ENCODE measurements at places on chromosomes 6 and 20.
A peak's percentile ranks its signal among the peaks of the same experiment; 100 is the strongest.

DNA sequence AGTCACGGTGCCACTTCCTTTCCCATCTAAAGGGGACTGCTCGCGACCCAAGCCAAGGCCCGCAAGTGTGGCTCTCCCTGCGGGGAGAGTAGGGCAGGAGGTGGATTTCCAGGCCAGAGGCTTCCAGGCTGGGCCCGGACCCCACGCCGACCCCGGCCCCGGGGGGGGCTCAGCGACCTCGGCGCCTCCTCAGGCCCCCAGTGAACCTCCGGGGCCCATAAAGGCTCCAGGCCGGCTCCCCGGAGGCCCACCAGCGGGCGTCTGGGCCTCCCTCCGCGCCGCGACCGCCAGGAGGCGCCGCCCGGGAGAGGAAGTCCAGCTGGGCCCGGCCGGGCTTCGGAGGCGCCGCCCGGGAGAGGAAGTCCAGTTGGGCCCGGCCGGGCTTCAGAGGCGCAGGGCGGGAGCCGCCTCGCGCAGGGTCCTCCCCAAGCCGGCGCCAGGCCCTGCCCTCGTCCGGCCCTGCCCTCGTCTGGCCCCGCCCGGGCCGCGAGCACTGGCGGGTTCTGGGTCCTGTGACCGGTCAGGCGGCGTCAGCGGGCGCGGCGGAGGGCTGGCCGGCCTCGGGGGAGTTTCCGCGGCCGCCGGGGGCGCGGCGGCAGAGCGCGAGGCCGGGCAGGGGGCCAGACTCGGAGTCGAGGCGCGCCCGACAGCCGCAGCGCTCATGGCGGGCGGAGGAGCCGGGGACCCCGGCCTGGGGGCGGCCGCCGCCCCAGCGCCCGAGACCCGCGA is at the start of gene RAB32:
Gene RAB32 (plus strand): TSS at position 623 of the 729 bp plus-strand sequence. CDS start 39 bp downstream, at position 662.
- DNase-seq = peak; percentile 46

DNA sequence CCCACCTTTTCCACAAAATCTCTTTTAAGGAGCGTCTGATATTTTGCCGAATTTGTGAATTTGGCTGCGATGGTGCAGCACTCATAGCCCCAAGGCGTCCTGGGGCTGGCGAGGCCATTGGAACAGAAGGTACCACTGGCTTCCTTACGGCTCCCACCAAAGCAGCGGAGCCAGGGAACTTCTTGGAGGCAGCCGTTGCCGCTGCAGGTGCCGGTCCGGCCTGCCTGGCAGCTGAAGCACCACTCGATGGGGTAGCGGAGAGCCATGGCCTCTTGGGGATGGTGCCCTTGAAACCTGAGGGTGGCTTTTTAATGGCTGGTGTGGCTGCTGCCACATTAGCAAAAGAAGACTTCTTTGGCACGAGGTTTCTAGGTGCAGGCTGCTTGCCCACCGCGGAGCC is 29.8 kb downstream of the DIDO1 start:
- DNase-seq = no peak

GRCh38 chr20:58179432-58180099 is 48.9 kb downstream of the ANKRD60 start:
- DNase-seq = peak; percentile 94

GRCh38 chr20:49272654-49273053 is 5.2 kb downstream of the ZNFX1 start:
- no peak for DNase-seq

- DNase-seq = peak; percentile 74
Observed at GRCh38 chr20:35463455-35464300, 8.3 kb downstream of the CEP250 start.

DNA sequence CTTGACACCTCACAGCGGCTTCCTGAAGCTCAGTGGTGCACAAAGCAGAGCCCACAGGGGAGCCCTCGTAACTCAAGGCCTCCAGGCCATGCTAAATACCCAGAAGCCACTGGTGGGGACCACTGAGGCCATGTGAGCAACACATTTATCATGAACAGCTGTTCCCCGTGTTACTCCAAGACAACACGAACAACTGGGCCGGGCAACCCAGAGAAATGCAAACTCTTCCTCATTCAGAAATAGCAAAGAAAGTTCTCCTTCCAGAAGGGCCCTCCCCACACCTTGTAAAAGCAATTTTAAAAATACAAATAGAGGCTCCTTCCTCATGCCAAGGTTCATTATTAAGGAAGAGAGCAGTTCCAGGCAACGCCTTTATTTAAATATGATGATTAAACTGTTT is 36.3 kb upstream of the SLCO4A1 start:
- DNase-seq = no peak

DNA sequence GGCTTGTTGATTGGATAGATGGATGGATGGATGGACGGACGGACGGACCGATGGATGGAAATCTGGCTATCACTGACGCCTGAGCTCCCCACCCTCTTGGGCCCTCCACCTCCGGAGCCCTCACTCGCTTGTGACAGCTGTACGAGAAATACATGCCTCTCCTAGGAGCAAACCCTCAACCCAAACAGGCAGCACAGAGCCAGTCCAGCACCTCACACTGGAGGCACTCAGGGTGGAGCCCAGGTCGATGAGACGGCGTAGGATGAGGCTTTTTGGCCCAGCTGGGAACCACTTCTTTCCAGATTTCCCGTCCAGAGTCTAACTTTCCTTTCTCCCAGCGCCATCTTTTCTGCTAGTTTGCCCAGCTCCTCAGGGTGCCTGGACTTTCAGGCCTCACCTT is 2.7 kb upstream of the LY6G5C start:
- no peak for DNase-seq

- no peak for DNase-seq
Observed at GRCh38 chr20:19253316-19253715, 40.9 kb downstream of the SLC24A3 start.

DNA sequence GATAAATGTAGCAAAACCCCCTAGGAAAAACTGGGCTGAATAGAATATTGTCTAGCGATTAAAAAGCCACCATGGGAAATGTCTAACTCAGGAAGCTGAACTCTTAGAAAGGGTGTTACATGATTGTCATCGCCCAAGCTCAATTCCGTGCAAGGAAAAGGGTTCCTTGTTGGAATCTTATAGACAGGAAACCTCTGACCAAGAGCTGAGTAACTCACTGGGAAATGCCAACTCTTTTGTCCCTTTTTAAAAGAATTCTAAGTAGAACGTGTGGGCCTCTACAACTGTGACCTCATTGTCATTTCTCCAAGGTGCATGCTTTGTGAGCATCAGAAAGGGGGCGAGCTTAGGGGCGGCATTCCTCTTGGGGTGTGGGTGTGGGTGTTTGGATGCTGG is 88.1 kb downstream of the SYNJ2 start:
- no peak for DNase-seq

- DNase-seq = no peak
Observed at GRCh38 chr20:22545045-22545444, 39.3 kb downstream of the FOXA2 start.

DNA sequence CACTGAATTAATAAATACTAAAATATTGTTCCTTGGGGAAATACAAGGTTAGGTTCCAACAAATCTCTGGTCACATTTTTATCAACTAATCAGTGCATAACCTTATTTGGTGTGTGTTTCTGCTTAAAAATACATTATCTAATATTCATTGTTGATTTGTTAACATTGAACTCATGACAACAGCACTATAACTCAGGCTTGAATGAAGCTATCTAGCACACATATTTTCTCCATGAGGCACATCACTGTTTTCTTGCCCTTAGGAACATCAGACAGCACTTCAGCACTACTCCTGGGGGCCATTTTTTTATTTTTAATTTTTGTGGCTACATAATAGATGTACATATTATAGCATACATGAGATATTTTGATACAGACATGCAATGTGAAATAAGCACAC is 277.2 kb upstream of the NT5E start:
- DNase-seq = no peak

GRCh38 chr20:16488616-16489015 is 84.6 kb downstream of the KIF16B start:
- no peak for DNase-seq

GRCh38 chr20:19562426-19562825 is 195.6 kb upstream of the RIN2 start:
- no peak for DNase-seq

GRCh38 chr6:68008445-68008844 is 626.6 kb upstream of the ADGRB3 start:
- no peak for DNase-seq

DNA sequence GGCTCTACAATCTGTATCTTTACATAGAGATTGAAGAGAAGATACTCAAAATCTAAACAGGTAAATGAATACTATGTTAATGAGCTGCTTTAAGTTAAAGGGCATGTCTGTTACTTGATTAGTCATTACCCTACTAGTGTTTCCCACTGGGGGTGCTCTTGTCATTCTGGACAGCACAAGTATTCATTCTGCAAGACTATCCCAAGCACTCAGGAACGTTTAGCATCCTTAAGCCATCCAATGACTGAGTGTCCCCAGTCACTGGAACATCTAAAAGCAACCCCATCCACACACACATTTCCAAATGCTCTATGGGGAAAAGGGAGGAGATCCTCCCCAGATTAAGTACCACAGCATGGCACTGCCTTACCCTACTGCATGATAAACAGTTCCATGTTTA is 25.7 kb downstream of the EZR start:
- DNase-seq = no peak

GRCh38 chr6:1858196-1858595 is 248.5 kb downstream of the FOXC1 start:
- no peak for DNase-seq

DNA sequence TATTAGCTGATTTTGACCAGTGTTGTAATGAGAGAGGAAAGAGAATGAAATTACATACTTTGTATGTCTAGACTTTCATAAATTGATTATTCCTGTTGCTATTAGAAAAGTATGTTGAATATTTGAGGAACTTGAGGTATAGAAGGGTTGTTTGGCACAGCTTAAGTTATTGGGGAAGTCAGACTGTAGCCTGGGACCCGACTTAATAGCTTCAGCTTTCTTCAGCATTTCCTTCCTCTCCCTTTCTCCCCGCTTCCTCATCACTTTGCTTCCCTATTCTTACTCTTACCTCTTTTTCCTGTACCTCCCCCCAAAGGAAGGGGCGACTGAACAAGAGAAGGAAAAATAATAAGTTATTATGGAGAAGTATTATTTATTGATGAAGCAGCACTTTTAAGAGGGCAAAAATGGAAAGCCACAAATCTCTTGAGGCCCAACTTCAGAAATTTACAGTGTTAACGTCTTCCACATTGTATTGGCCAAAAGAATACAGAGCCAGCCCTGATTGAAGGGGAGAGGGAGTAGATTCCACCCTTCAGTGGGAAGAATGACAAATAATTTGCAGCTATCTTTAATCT is 7.4 kb downstream of the SENP6 start:
- DNase-seq = no peak

GRCh38 chr20:10965936-10966470 is 292.2 kb upstream of the JAG1 start:
- DNase-seq = no peak

- no peak for DNase-seq
Observed at GRCh38 chr6:159279790-159280277, 110.6 kb downstream of the FNDC1 start.

GRCh38 chr20:48211238-48211637 is 426.0 kb upstream of the SULF2 start:
- no peak for DNase-seq

GRCh38 chr6:121302882-121303281 is 31.4 kb downstream of the TBC1D32 start:
- no peak for DNase-seq

DNA sequence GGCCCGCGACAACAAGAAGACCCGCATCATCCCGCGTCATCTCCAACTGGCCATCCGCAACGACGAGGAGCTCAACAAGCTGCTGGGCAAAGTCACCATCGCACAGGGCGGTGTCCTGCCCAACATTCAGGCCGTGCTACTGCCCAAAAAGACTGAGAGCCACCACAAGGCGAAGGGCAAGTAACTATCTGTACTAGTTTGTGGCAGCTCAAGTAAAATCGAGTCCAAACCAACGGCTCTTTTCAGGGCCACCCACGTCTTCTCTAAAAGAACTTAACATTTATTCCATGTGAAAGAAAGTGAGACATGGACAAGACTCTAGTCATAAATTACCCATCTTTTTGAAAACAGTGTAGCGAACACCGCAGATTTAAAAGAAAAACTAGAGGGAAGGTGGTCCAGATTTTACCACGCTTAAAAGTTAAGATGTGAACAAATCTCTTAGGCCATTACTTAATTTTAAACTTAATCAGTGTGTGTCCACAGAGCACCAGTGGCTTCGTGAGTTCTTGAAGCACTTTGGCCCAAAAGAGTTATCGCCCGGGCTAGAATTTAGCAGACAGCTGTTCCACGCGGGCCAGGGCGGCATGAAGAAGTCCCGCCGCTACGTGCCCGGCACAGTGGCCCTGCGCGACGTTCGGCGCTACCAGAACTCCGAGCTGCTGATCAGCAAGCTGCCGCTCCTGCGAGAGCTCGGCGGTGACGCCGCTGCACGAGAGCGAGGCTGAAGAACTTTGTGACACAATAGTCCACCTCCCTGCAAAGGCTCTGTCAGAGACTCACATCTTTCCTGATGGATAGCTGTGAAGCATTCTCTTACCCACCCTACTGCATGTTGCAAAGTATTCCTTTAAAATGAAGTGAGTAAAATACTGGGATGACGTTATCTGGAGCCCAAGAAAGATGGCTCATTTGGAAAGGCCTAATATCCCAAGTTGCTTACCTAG is 113.9 kb upstream of the PRSS16 start:
- peak; percentile 64 for DNase-seq

DNA sequence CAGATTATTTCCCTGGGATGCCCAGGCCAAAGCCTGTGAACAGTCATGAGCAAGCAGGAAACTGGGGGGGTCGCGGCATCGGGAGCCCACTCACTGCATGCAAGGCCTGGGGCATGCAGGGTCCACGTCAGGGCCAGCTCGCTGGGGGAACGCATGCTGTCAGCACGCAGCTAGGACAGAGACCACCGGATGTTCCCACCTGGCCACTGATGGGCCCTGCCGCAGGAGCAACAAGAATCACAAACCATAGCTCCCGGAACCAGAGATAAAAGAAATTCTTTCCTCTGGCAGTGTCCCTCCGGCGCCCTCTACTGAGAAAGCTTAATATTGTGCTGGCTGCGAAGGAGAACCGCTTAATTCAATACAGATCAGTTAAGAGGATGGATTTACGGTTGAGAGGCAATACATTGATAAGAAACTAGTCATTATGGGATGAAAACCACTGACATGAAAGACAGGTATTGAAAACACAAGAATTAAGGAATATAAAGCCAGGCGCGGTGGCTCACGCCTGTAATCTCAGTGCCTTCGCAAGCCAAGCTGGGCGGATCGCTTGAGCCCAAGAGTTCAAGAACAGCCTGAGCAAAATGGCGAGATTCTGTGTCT is 32.6 kb downstream of the C6orf15 start:
- peak; percentile 72 for DNase-seq

- peak; percentile 91 for DNase-seq
Observed at GRCh38 chr6:44237813-44238433, 9.0 kb upstream of the HSP90AB1 start.

DNA sequence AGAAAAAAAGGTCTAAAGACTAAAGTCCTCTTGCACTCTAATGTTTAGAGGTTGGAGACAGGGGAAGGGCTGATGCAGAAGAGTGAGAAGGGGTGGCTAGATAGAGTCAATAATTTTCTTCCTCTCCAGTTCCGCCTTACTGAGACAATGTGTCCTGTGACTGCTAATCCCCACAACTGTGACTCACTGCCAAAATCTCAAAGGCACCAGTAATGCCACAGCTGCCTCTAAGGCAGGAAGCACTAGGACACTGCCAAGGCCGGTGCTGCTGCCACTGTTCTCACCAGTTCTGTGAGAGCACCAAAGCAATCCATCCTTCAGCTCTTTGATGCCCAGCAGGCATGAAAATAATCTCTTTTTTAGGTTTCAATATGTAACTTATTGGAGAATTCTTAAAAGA is 701.9 kb upstream of the MAP3K7 start:
- DNase-seq = no peak

- no peak for DNase-seq
Observed at GRCh38 chr6:142567461-142567860, 265.7 kb downstream of the ADGRG6 start.

GRCh38 chr6:83430611-83431544 is at the start of gene ME1:
ME1 (minus strand) TSS chr6:83431051; CDS start chr6:83430954, 97 bp downstream.
- DNase-seq = peak; percentile 30
